ENCODE measurements at places on chromosomes 4 and X. TPM values are rescaled to one million over a fixed set of nuclear protein-coding genes. Genes with fewer than 3 reads are reported as not detected.
A peak's percentile ranks its signal among the peaks of the same experiment; 100 is the strongest.

The CENPVL2 gene
- not detected for total RNA-seq

The MTMR8 gene
- total RNA-seq: 1.1 TPM

The ATP2B3 gene
- 0.07 TPM for total RNA-seq

The CXCL10 gene
- total RNA-seq: not detected

DNA sequence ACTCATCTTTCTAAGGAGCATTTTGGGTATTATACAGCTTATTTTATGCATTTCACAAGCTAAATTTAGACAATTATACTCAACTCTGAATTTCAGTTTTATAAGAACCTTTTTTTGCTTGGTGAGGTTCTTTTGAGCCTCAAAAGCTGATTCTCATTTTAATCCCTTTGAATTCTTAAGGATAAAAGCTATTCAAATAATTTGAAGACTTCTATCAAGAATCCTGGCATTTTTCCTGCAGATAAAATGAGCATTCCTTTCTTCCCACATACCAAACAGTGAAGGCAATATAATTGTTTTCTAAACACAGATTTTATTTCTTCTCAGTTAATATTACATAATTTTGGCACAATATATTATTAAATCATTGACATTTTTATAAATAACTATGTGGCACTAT is 118.4 kb upstream of the GPM6A start:
- no peak for DNase-seq

- peak; percentile 22 for DNase-seq
These were observed 806 bp upstream of the CD99L2 start for GRCh38 chrX:150899191-150899757.

DNA sequence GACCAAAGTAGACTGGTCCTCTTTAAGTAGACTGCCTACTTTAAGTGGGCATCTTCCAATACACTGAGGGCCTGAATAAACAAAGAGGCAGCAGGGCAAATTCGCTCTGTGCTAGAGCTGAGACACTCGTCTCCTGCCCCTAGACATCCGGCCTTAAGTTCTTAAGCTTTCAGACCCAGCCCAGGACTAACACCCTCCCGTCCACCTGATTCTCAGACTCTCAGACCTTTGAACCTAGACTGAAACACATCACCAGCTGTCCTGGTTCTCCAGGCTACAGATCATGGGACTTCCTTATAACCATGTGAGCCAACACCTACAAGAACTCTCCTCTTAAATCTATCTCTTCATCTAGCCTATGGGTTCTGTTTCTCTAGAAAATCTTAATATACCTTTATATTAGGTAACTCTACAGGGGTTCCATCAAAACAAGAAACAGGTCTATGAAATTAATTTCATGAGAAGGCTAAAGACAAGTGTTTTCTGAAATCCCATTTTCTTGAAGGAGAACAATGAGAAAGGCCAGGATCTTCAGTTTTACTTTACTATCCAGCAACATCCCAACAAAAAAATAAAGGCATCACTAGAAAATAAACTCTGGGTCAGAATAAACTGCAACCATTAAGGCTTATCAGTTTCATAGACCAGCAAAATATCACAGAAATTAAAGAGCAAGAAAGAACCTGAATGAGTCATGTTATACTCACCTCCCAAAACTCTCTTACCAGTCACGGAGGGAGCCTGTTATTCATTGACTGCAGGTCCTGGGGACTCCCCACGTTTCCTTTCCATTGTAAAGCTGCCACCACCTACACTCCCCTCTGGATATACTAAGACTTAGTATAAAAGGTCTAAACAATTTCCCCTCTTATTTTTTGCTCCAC is 14.8 kb downstream of the ADGRA3 start:
- peak; percentile 51 for DNase-seq

- no peak for DNase-seq
These were observed 102.6 kb upstream of the PDE5A start for GRCh38 chr4:119731146-119731742.

- DNase-seq: no peak
These were observed 456.1 kb downstream of the KCTD8 start for GRCh38 chr4:43992552-43992951.

- DNase-seq: no peak
These were observed 120.3 kb downstream of the BANK1 start for GRCh38 chr4:101910786-101911373.

- no peak for DNase-seq
These were observed 947.7 kb upstream of the SLIT2 start for GRCh38 chr4:19304028-19304427.

DNA sequence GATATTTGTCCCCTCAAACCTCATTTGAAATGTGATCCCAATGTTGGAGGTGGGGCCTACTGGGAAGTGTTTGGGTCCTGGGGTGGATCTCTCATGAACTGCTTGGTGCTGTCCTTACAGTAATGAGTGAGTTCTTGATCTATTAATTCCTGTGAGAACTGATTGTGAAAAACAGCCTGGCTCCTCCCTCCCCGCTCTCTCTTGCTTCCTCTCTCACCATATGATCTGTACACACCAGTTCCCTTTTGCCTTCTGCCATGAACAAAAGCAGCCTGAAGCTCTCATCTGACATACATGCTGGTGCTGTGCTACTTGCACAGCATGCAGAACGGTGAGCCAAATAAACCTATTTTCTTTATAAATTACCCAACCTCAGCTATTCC is 11.2 kb upstream of the YIPF7 start:
- no peak for DNase-seq

DNA sequence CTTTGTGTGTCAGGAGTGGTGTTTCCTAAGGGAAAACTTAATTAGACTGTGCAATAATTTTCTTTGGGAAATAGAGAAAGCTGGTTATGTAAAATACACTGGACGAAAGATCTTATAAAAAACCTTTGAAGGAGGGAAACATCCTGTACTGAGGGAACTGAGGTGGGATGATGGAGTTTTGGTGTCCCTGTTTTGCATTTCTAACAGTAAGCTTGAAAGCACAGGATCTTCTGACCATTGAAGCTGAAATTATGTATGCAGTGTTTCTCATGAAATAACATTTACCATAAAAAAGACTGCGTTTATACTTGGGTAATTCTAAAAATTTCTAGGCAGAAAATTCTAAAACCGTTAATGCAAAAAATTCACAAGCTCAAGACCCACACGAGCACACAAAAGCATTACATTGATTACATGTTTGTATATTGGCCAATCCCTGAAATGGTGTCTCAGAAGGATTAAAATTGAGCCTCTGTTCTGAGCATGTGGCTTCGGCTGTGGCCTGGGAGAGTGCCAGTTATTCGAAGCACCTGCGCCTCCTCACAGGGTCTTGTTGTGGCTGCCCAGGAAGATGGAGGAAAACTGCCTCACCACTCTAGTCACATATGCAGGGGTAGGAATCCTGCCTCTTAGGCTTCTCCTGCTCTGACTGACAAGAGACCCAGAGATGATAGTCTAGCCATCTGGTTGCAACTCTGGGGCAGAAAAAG is 49.5 kb downstream of the JADE3 start:
- no peak for DNase-seq

DNA sequence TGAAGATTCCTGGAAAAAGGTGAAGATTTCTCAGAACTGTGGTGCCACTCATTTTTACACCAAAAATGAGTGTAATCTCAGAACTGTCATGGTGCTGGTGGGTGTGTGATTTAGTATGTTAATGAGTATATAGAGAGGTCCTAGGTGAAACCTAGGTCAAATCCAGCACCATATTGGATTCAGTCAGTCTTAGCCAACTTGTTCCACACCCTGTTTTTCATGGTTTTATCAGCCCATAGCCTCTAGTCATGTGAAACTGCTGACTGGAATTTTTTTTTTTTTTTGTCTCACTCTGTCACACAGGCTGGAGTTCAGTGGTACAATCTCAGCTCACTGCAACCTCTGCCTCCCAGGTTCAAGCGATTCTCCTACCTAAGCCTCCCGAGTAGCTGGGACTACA is 58.0 kb downstream of the LAS1L start:
- no peak for DNase-seq

GRCh38 chr4:32661229-32661628 is 1941.1 kb downstream of the PCDH7 start:
- DNase-seq: no peak

DNA sequence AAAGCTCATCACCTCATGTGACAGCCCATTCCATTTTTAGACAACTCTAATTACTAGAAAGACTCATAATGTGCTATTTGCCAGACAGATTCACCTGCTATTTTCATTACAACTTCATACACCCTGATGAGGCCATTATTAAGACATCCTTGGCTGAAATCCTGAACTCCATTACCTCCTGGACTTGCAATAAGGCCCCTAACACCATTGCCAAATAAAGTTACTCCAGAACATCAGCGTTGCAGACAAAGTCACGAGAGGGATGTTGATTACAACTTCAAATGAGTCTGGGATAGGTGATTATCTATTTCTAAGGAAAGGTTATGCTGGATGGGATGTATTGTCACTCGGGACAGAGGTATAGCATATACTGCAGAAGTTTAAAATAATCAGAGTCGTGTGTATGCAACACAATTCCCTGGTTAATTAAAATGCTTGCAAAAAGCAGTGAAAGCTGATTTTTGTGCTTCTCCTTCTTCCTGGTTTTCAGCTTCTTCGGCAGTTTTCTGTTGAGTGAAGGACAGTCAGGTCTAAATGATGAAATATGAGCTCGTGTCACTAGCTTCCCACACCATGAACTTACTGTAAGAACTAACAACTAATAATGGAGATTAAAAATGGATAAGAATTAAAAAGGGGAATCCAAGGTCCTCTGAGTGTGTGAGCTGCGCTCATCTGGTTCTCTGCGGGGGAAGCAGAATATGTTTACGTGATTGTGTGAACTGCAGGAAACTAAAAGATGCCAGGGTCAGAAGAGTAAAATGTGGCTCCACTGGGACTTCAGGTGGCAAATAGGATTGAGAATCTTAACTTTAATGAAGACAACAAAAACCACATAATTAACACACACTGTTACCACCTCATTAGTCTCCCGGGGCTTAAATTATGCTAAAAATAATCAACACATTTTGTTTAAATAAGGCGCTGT is 17.6 kb upstream of the SOD3 start:
- DNase-seq: no peak

DNA sequence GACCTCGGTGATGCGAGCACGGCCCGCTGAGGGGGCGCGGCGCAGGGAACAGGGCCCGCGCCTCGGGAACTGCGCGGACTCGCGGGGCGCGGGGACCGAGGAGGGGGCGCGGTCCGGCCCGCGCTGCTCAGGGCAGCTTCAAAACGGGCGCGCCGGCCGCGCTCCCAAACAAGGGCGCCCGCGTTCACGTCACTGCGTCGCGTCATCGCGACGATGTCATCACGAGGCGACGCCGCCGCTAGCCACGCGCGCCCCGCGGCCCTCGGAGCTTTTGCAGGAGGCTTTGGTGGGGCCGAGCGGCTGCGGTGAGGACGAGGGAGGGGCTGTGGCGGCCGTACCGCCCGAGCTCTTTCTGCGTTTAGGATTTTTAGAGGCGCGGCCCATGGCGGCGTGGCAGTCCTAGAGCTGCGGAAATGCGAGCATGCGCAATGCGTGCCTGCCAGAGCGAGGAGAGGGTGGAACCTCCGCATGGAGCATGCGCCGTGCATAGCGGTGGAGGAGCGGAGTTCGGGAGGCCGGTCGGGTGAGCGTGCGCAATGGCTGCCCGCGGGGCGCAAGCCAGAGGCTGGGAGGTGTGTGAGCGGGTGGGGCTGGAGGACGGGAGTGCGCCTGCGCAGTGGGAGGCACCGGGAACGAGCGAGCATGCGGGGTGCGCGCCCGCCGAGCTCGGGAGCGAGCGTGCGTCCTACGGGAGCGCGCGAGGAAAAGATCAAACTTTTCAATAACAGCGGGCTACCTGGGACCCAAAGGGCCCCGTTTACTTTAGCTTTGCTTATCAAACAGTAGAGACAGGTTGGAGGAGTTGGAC is at the start of gene PPP2R3B:
PPP2R3B (minus strand) TSS at position 140 of the 808 bp plus-strand sequence. CDS start 216 bp downstream, outside the sequence.
- peak; percentile 99 for DNase-seq

- no peak for DNase-seq
These were observed 28.9 kb downstream of the FGF5 start for GRCh38 chr4:80295336-80295735.

DNA sequence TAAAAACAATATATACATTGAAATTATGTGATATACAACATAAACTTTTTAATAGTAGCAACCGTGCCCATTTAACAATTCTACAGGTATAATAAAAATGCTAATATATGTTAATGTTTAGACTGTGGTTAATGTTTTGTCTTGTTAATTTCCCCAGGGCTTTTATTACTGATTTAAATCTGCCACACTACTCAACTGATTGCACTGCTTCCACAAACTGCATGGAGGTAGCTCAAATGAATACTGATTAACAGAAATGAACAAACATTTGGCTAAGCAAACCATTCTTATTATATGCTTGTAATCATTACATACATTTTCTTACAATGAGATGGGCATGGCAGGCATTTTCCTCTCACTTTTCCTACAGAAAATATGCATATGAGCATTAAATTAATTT is 275.9 kb downstream of the GPC3 start:
- no peak for DNase-seq

DNA sequence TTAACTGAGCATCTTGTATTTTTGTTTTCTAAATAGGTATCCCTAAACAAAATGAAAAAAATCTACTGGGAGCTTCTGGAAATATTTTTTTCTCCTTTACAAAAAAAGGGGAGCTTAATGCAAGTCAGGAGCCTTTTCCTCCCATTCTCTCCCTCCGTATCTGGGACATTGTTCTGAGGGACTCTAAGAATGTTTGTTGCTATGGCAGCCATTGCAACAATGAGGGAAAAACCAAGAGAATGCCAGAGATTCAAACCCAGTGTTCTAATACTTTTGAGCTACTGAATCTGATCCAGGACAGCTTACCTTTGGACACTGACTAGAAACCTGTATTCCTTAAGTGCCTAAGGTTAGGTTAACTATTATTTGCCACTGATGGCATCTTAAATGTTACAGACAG is 485.7 kb upstream of the HS3ST1 start:
- peak; percentile 89 for DNase-seq

DNA sequence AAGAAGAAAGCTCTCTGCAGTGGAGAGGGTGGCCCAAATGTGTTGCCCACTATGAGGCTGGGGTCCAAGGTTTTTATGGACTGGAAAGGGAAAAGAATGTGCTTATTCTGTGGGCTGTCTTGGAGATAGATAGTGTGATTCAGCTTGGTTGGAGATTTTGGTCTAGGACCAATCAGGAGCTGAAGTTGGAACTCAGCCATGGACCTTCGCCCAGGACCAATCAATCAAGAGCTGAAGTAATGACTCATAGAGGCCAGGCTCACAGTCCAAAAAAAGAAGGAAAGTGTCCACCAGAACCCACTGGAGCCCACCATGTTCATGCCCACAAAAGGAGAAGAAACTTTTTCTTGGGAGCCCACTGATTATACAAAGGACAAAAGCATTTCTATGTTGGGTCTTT is 369.5 kb downstream of the UBE2NL start:
- no peak for DNase-seq

GRCh38 chr4:127327491-127327890 is 305.3 kb upstream of the INTU start:
- DNase-seq: no peak

DNA sequence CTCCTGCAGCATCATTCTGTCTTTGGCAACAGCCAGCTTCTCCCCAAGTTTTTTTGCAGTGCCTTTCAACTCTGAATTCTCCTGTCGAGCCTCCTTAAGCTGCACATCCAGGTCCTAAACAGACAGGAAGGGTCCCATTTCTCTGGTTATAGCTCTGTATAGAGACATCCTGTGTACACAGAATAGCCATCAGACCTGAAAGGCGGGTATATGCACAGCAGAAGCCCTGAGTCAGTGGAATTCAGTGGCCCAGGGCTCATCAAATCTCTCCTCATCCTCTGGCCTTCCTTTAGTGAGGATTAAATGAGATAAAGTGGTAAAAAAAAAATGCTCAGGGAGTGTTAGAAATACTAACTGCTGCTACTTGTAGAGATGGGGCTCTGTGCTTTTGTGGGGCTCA is 73.8 kb downstream of the FAM184B start:
- DNase-seq: no peak

Measured in endothelial cell of umbilical vein (primary cell).